ENCODE measurements at places on chromosomes 4 and X.

DNA sequence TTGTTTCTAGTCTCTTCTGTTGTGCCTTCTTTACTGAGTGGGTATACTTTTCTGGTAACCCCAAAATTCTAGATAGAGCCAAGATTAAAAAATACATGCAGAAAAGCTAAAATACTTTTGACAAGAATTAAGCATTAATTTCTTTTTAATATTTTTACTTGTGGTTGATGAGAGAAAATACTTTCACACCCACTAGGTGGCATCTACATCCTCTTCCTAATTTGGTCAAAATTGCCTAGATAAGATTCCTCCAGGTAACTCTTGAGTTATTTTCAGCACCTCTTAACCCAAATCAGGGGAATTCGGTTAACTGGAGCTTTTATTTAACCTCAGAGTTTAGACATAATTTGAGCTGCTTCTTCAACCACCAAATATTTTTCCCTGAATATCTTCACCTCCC lies 28.4 kb upstream of the COX7B2 start:
- DNase-seq, result no peak

DNA sequence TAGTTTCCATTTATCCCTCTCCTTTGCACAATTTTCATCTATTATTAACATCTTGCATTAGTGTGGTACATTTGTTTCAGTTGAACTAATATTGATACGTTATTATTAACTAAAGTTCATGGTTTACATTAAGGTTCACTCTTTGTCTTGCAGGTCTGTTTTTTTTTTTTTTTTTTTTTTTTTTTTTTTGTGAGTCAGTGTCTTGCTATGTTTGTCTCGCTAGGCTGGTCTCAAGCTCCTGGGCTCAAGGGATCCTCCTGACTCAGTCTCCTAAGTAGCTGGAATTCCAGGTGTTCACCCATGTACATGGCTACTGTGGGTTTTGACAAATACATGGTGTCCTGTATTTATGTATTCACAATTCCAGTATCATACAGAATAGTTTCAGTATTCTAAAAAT lies 6.8 kb downstream of the TBC1D19 start:
- DNase-seq, result no peak

- no peak for DNase-seq
These were observed 89.8 kb downstream of the COMMD8 start for GRCh38 chr4:47373709-47374108.

GRCh38 chr4:156889616-156890594 lies 81.7 kb downstream of the PDGFC start:
- DNase-seq, result no peak

GRCh38 chrX:81241753-81242152 lies 39.9 kb downstream of the SH3BGRL start:
- no peak for DNase-seq

DNA sequence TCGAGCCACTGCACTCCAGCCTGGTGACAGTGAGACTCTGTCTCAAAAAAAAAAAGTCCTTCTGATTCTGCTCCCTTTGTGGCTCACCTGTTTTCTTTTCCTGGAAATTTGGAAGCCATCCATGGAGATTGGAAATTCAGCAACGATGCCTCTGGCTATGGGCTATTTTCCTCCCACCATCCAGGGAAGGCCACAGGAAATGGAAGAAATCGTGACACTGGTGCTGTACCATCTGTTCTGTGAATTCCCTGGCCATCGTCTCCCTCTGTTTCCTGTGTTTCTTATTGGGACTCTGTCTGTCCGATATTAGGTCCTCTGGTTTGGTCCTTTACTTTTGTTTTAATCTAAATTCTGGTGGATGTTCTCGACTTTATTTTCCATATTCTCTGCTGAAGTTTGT lies 29.4 kb upstream of the ADRA2C start:
- DNase-seq, result no peak

DNA sequence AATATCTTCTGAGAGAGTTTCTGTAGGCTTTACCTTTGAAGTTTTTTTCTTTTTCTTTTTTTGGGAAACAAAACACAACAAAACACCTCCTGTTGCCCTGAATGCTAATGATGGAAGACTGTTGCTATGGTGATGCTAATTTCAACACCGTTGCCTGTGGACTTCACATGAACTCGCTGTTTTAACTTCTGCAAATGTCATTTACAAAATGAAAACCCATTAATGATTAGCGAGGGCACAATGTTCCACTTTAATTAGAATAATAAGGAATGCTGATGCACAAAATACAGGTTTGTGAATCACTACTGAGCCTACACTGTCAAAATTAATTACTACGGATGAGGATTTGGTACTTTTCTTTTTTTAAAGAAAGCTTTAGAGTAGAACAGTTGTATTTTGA lies 227.1 kb upstream of the FTHL17 start:
- no peak for DNase-seq

DNA sequence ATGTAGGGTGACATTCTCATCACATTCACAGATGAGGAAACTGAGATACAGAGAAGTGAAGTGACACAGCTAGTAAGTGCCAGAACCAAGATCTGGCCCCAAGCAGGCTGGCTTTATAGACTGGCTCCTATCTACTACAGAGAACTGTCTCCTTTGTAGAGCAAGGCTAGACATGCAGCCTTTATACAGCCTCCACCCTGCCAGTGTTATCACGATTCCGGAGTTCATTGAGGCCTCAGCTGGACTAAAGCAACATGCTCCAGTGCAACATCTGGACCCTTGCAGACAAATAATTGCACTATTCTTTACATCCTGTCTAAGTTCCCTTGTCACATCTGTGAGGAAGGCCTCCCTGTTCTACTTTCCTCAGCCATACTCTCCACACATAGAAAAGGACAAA lies 58.0 kb upstream of the XIAP start:
- no peak for DNase-seq

- no peak for DNase-seq
These were observed 31.3 kb downstream of the ACSL1 start for GRCh38 chr4:184794470-184794869.

DNA sequence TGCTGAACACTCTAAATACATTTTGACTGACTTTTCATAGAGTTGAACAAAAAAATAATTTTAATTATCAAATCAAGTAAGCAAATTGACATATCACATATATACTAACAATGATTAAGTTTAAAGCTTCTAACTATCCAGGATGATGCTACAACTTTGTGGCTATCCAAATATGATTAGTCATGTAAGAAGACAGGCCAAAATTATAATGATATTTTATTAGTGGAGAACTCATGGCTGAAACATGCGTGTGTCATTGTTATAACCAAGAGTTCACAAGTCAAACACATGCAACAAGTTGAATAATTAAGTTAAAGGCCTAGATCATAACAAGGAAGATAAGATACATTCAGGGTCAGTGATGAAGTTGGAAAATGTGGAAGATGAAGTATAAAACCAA lies 346.8 kb downstream of the FSTL5 start:
- no peak for DNase-seq

DNA sequence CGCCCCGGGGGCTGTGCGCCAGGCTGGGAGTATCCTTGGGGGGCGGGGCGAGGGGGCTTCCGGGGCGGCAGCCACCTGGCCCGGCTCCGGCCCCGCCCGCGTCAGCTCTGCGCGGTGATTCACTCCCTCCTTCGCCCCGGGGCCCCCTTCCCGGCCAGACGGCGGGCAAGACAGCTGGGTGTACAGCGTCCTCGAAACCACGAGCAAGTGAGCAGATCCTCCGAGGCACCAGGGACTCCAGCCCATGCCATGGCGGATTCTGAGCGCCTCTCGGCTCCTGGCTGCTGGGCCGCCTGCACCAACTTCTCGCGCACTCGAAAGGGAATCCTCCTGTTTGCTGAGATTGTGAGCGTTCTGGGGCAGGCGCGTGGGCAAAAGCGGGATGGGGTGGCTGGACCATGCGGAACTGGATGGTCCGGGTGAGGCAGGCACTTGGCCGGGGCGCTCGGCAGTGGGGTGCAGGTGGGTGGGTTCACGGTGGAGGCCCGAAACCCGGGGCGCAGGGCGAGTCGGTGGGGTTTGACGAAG lies at the start of gene PLP2:
Gene PLP2, plus strand, starts transcription at position 147 of the 528 bp plus-strand sequence. Its CDS starts 103 bp downstream, at position 250.
- DNase-seq, result peak; percentile 57

DNA sequence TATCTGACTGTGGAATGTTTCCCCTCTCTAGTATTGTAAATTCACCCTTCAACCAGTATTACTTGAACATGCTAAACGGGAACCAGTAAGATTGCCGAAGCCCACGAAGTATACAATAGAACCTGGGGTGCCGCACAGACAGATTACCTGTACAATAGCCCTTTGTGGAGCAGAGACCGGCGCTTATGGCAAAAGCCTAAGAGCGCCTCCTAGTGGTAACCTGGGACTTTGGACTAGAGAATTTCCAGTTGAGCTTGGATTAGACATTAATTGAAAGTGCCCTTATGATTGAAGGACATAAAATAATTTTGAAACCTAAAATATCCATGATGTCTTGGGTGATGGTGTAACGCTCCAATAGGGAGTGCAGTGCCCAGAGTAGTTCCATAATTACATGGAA lies 14.1 kb downstream of the ZNF157 start:
- DNase-seq, result peak; percentile 55

- no peak for DNase-seq
These were observed 10.5 kb downstream of the GPR82 start for GRCh38 chrX:41734530-41734929.

- no peak for DNase-seq
These were observed 335.2 kb downstream of the PCDH10 start for GRCh38 chr4:133484287-133484686.

DNA sequence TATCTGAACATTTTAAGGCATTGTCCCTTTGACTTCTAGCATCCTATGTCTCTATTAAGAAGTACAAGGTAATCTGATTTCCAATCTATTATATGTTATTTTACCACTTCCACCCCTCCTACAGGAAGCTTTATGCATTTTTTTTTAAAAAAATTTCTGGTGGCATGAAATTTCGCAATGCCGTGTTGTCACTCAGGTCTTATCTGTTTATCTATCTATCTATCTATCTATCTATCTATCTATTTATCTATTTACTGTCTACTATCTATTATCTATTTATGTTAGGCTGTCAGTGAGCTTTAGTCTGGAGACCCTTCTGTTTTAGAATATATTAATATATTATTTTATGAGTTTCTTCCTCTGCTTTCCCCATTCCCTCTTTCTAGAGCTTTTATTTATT lies 125.3 kb upstream of the FAM9C start:
- DNase-seq, result no peak

DNA sequence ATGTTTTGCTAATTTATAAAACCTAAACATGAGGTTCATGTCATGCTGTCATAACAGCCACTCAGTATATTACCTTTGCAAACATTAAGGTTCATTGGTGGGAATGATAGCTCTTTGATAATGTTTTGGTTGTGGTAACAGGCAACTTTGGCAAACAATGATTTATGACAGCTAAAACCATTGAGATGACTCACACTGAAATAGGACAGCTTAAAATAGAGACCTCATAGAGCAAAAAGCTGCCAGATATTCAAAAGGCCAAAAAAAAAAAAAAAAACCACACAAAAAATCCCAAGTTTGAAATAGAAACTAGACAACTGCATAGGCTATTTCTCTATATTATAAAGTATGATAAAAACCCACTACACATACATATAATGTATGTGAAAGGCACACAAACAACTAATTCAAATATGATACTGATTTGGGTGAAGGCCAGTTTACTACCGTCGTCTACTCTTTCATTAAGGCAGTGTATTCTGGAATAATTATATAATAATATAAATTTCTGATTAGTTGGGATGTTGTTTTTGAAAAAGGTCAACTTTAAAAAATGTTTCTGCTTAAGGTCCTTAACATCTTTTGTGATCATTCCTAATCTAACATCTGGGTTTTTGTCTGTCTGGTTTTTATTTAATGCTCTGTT lies 646.0 kb upstream of the PITX2 start:
- no peak for DNase-seq

DNA sequence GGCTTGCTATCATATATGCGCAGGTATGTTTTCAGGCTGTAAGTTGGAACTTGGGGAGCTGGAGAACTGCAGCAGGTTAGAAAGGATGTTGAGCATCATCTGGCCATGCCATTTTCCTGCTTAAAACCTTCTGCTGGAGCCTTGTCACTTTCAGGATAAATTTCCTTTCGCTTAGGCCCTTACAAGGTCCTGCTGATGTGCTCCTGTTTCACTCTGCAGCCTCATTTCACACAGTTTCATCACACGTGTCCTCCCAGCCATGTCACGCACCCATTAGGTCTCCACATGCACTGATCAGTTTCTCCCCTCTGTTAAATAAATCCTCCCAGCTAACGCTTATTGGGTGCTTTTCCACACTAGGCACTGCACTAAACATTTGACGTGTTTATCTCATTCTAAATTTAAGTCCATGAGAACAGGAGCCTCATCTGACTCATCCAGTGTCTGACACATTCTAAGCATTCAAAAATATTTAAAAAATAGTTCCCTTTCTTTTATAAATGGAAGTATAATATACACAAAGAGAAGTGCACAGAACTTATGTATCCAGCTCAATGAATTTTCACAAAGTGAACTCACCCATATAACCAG lies 14.5 kb downstream of the SOD3 start:
- no peak for DNase-seq

DNA sequence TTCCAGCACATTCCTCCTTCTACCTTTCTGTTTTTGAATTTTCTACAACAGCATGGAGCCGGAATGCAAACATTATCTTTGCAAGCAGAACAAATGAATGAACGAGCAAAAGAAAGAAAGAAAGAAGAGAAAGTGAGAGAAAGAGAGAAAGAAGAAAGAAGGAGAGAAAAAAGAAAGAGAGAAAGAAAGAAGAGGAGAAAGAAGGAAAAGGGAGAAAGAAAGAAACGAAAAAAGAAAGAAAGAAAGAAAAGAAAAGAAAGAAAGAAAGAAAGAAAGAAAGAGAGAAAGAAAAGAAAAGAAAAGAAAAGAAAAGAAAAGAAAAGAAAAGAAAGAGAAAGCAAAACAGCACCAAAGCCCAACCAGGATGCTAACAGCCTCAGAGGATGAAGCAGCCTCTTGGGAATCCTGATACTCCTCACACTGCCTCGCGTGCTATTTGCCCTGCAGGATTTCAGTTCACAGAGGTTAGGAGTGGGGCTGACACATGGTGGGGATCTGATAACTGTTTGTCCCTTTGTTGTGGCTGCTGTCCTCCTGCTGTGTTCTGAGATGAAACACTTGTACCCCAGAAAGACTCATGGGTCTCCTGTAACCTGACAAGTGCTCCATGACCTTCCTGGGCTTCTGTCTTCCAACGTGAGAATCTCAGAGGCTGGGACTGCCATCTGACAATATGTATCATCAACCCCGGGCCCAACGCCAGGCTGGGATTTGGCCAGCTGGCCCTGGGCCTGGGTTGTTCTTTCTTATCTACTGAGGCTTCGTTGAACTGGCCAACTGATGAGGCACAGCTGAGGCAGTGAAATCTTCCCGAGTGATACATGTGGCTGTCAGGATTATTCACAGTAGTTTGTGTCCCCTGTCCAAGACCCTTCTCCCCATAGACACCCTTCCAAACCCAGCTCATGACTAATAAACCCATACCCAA lies 61.0 kb downstream of the SEPSECS start:
- DNase-seq, result no peak

DNA sequence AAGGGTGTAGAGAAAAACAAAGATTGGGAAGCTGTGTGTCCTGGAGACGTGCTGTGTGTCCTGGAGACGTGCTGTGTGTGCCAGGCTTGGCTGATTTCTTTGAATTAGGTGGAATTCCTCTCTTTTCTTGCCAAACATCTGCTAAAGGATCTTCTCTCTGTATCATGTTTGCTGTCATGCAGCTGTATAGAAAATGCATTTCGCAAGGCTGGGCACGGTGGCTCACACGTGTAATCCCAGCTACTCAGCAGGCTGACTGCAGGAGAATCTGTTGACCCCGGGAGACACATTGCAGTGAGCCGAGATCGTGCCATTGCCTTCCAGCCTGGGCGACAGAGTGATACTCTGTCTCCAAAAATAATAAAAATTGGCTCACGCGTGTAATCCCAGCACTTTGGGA lies 187.0 kb downstream of the CRLF2 start:
- DNase-seq, result no peak

GRCh38 chrX:71618303-71618721 lies at the start of gene CXCR3:
CXCR3 (minus strand) TSS chrX:71618511; CDS start chrX:71618449, 62 bp downstream.
- DNase-seq, result peak; percentile 46

GRCh38 chr4:81213671-81214070 lies 1.4 kb downstream of the PRKG2 start:
- DNase-seq, result no peak
